B cell (primary cell): ENCODE measurements at places on chromosomes 12 and 14.
A peak's percentile ranks its signal among the peaks of the same experiment; 100 is the strongest.

- no peak for DNase-seq
These were observed 39.6 kb downstream of the SUSD6 start for GRCh38 chr14:69650948-69651369.

- no peak for DNase-seq
These were observed 67.5 kb downstream of the CLMN start for GRCh38 chr14:95252219-95252618.

DNA sequence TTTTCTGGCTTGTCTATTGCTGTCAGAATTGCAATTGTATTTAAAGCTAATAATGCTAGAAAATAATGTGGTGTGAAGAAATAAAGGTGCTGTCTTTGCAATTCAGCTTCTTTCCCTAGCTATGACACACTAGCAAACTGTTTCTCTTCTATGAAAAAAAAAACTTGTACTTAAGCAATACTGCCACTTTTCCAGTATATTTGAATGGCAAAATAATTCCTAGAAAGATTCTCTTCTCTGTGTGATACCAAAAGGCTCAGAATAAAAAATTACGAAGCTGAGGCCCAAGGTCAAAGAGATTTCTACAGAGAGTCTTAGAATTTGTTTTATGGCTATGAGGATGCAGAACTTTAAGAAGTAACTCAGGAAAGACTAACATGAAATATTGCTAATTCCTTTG, 235.5 kb downstream of the ADAMTS20 start:
- no peak for DNase-seq

DNA sequence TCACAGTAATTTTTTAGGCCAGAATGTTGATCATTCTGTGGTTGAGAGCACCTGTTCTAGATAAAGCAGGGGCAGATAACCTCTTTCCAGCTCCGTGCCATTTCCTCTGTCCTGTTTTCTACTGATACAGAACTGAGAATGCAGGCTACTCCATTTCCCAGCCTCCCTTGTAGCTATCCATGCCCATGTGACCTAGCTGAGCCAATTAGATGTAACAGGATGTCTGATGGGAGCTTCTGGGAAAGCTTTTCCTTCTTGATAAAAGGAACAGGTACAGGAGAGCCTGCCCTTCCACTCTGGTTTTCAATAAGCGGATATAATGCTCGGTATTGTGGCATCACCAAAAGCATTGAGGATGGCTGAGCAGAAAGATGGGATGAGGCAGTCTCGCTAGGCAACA, 54.2 kb downstream of the LRRC74A start:
- DNase-seq = no peak

GRCh38 chr12:20125276-20125798, 243.0 kb upstream of the PDE3A start:
- no peak for DNase-seq

- peak; percentile 14 for DNase-seq
These were observed 32.7 kb downstream of the MED6 start for GRCh38 chr14:70567791-70568190.

- DNase-seq = no peak
These were observed 259.6 kb upstream of the ALG10B start for GRCh38 chr12:38056701-38057689.

DNA sequence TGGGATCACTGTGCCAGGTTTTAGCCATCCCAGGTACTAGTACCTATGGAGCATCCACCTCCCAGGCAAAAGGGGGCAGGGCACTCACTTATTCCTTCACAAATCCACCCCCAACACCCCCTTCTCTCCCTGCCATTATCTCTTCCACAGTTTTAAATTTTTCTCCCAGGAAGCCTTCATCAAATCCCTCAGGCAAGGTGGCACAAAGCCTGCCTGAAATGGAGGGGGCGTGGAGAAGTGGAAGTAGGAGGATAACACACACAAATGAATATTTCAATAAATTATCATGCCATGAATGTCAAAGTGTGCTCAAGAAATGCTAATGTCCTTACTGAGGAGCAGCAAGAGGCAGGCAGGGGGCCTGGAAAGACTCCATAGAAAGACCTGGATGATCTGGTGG, 4.7 kb upstream of the CHST11 start:
- no peak for DNase-seq

DNA sequence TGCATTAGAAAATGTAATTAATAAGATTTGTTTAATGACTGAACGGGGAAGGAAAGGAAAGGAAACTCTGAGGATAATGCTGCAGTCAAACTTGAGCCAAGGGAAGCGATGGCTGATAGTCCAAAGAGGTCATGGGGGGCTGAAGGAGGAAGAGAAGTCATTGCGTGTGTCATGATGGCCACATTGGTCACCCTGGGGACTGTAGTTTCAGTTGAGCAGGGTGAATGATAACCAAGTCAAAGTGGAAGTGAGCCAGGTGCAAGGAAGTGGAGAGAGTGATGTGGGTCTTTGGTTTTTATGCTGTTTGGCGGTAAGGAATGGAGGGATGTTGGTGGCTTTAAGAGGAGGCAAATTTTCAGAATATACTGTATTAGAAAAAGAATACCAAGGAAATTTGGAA, 21.6 kb downstream of the C12orf75 start:
- peak; percentile 36 for DNase-seq

DNA sequence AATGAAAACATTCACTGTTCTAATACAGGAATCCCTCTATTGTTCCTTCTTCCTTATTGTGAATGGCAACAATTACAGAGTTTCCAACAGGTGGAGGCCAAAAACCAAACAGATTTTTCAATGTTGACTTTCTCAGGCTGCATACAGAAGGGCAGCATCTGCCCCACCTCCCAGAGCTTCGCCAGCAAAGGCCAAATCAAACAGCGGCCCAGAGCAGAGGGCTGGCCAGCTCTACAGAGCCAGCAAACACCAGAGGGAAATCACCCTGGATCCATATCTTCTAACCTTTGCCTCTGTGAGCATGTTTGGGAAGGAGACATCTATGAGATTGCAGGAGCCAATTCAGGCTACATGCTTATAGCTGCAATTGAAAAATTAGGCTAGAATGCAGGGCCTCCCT, 4.4 kb upstream of the CRACR2A start:
- DNase-seq = no peak

- peak; percentile 64 for DNase-seq
These were observed 2.0 kb downstream of the SP1 start for GRCh38 chr12:53381731-53382630.

DNA sequence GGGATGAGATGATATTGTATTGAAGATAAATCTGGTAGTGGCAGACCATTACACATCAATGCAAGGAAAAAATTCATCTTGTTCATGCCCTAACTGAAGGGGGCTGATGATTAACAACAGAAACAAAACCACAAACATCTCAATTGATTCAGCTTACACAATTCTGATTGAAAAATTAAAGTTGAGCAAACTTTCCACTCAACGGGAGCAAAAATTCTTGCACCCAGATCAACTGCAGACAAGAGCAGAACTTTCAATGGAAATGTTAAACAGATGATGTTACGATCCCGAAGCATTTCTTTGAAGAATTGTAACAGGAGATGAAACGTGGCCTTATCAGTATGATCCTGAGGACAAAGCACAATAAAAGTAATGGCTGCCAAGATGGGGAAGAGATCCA, 172.4 kb upstream of the SOX5 start:
- no peak for DNase-seq

GRCh38 chr12:42144158-42144407, 591 bp downstream of the GXYLT1 start:
- no peak for DNase-seq

GRCh38 chr14:67497716-67498115, 9.2 kb upstream of the TMEM229B start:
- no peak for DNase-seq

GRCh38 chr12:120640861-120641833, 721 bp downstream of the CABP1 start:
- DNase-seq = peak; percentile 70

- DNase-seq = no peak
These were observed 28.0 kb downstream of the LGALS3 start for GRCh38 chr14:55157080-55157479.
